ENCODE measurements at places on chromosomes 11 and 22. TPM values are rescaled to one million over a fixed set of nuclear protein-coding genes. Genes with fewer than 3 reads are reported as not detected.
A peak's percentile ranks its signal among the peaks of the same experiment; 100 is the strongest.

- DNase-seq: no peak
Measured at GRCh38 chr22:46408568-46409506, 73.3 kb downstream of the TRMU start.

DNA sequence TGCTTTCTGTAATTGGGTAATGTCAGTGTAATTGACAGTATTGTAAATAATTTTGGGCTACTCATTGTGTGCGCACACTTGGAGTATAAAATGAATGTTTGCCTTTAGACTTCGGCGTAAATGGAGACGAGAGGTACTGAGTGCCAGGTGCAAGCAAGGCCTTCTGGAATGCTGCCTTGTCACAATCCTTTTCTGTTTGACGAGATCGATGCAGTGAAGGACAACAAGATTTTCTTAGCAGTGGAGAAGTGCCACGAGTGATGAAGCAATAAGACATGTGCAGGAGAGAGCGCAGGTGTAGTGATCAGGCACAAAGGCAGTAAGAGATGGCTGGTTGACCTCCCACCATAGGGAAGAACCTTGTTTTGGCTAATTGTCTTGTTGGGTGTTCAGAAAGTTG is 67.5 kb downstream of the DDX10 start:
- no peak for DNase-seq

DNA sequence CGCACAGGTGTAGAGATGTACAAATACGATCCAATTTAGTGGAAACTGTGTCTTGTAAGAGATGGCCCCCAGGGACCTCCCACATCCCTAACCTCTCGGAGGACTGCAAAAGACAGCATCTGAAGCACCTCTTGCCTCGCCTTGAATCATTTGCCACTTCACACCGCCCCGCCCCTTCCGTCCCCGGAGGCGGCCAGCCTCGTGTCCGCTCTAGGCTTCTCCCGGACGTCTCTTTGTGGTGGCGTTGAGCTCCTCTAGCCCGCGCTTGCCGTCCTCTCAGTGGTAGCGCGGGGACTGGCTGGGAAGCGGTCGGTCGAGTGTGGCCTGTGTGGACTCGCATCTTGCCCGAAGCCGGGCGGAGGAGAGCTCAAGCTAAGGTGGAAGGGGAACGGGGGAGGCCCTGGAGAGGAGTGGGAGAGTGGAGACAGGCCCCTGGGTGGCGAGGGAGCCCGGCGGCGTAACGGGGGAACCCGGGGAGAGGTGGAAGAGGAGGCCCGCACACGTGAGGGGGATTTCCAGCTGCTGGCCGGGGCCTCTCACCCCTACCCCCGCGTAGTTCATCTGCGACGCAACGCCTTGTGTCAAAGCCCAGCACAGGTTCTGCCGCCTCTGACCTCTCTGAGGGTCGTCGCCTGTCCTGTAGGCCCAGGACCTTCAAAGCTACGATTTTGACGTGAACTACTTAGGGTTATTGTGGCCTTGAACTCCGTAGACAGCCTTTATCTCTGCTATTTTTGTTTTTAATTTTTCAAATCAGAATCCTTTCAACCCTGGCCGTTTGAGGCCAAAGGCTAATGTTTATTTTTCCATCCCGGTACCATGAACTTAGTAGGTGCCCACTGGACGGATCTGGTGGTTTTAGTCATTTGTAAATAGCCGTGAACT is at the start of gene ARL14EP:
Gene ARL14EP, plus strand, starts transcription at position 279 of the 885 bp plus-strand sequence. CDS start 7,845 bp downstream, outside the sequence.
- peak; percentile 95 for DNase-seq

DNA sequence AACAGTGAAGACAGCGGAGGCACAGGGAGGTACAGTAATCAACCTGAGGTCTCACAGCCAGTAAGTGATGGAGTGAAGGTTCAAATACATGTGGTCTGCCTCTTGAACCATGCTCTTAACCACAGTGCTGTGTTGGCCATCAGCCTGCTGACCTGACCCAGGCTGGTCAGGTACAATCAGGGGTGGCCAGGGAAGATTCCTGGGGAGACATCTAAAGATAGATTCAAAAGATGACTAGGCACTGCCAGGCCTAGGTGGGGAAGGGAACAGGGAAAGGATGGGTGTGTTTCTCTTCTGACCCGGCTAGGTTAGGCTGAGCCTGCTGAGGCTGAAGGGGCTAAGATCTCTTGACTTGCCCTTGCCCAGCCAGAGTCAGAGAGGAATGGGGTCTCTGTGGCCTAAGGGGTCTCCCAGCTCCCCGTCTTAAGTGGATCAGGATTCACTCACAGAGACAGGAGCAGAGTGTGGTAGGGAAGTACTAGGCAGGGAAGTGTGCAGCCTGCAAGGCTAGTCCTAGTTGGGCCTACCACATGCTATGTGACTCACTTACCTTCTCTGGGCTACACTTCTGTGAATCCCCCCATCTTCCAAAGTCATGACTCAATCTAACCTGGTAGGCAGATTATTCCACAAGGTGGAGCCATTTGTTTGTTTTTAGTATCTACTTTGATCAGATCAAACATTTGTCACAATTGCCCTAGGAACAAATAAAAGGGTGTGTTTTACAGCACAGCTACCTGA is 10.4 kb upstream of the SREBF2 start:
- peak; percentile 84 for DNase-seq

- no peak for DNase-seq
Measured at GRCh38 chr22:24106385-24107381, 74.6 kb upstream of the SUSD2 start.

DNA sequence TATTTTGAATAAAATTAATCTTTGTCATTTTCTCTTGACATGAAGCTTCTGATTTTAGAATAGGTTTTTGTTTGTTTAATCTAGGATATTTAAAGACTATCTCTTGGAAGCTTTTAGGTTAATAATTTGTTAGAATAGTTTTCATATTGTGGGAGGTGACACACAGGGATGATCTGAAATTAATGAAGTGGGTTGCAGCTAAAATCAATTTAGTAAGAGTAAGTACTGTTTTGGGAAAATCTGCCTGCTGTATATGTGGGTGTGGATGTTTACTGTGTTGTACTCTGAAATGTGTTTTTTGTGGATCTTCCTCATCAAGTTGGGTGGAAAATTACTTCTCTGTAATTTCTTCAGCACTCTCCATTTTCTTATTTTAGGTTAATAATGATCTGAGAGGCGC is 67.3 kb downstream of the BID start:
- DNase-seq: no peak

GRCh38 chr11:19938169-19938856 is 222.0 kb downstream of the DBX1 start:
- DNase-seq: peak; percentile 48

GRCh38 chr11:130865091-130865773 is 51.0 kb downstream of the SNX19 start:
- DNase-seq: no peak

Gene HEPHL1
- 1.2 TPM for total RNA-seq

Gene CAT
- total RNA-seq: 102 TPM

Gene CSNK2A3
- 3.1 TPM for total RNA-seq

Gene TNNT3
- total RNA-seq: not detected

Gene CCDC73
- total RNA-seq: not detected

Gene NXPE4
- total RNA-seq: not detected

Gene FAM227A
- 0.17 TPM for total RNA-seq

Measured in M059J (cell line).